ENCODE measurements at places on chromosomes 1 and 21. TPM values are rescaled to one million over a fixed set of nuclear protein-coding genes. Genes with fewer than 3 reads are reported as not detected.

- no peak overlapping the region for H3K4me3 ChIP-seq
- H3K36me3 ChIP-seq = no peaks in the 10 kb centered on the region
- peak; percentile 71 for DNase-seq
- H3K27ac ChIP-seq = peak overlapping the region; percentile 27
These were observed 21.7 kb downstream of the LRRC8B start for GRCh38 chr1:89546082-89546889.

GRCh38 chr1:58432851-58433668, 113.5 kb downstream of the OMA1 start:
- no peak overlapping the region for H3K4me3 ChIP-seq
- DNase-seq = peak; percentile 33
- no peaks in the 10 kb centered on the region for H3K4me1 ChIP-seq
- no peaks in the 10 kb centered on the region for H3K36me3 ChIP-seq

DNA sequence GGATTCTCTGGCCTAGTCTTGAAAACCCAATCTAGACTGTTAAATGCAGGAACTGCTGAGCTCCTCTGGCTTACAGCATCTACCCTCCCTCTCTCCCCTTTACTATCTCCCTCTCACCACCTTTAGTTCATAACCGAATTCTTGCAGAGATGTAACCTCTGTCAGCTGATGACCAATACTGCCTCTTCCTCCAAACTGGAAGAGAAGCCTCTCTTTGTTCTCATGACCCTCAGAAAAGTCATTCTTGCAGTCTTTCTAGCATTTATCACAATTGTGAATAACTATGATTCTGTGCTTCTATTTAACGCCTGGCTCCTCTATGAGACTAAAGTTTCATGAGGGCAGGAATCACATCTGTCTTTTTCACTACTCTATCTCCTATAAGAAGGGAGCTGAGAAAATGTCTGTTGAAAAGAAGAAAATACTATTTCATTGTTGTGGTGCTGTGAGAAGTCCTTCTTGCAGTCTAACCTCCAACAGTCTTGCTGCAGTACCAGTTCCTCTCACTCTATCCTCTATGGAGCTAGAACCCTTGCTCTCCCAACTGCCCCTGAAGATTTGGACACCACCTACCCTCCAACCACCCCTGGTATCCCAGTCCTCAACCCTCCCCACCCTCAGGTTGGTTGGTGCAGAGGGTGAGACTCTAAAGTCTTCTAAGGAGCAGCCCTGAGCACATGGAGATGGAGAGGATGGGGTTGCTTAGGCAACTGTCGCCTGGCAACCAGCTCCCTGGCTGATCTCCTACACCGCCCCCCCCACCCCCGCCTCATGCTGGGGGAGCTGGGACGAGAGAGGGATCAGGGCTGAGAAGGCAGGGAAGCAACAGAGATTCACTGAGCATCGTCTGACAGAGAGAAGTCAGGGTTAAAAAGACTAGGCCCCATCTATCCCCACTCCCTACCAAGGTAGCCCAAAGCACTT, 13.9 kb downstream of the MEF2D start:
- H3K27me3 ChIP-seq = no peaks in the 10 kb centered on the region
- peaks cover 7% of the 10 kb centered on the region for H3K36me3 ChIP-seq
- no peak overlapping the region for H3K4me3 ChIP-seq
- peaks cover 19% of the 10 kb centered on the region for H3K4me1 ChIP-seq

DNA sequence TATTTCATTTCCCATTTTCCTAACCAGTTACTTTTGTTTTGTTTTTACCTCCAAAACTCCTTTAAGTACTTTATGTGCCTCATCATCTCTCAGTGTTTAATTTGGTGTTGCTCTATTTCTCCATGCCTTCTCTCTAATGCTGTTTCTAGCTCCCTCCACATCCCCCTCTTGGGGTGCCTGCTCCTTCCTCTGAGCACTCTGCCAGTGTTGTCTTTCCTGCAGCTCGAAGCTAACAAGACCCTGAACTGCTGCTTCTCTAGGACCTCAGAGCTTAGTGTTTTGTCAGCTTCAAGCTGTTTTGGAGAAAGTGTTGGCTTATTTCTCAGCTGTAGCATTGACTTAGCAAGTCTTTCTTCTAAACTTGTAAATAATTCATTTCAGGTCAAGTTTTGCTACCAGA, 290.6 kb downstream of the DPYD start:
- no peak overlapping the region for H3K27ac ChIP-seq
- no peaks in the 10 kb centered on the region for H3K27me3 ChIP-seq
- H3K4me3 ChIP-seq = no peak overlapping the region

- no peaks in the 10 kb centered on the region for H3K4me1 ChIP-seq
- H3K4me3 ChIP-seq = no peak overlapping the region
- no peak for DNase-seq
- no peak overlapping the region for H3K27ac ChIP-seq
- peaks cover 48% of the 10 kb centered on the region for H3K27me3 ChIP-seq
These were observed 469.8 kb downstream of the USP25 start for GRCh38 chr21:16199539-16199938.

DNA sequence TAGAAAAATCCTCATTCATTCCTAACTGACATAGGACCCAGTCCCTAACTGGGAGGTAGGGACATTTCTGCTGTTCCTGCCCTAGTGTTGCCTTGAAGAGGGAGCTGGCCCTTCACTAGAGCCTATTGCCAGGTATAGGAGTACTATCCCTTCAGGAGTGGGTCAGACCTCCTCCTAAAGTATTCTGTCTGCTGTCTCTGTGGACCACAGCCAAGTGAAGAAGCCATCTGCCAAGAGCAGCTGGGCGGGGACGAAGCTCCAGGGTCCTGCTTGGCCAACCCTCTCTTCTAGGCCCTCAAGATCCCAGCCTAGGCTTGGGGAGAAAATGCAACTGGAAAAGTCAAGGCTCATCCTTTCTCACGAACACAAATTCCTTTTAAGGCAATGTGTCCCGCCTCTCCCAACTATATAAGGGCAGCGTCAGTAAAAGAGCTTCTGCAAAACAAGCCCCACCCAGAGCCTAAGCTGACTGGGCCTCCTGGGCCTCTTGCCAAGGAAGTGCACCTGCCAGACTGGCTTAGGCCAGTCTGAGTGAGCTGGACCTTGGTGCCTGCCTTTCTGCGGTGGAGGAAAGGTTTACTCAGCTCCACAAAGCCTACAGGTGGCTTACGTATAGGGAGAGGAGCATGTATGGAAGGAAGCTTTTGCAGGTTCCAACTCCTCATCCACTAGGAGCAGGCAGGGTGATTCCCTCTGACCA, 638 bp upstream of the TUFT1 start:
- H3K27me3 ChIP-seq = no peaks in the 10 kb centered on the region
- peak; percentile 100 for DNase-seq
- H3K4me1 ChIP-seq = peaks cover 66% of the 10 kb centered on the region
- peaks cover 16% of the 10 kb centered on the region for H3K36me3 ChIP-seq
- H3K27ac ChIP-seq = peak overlapping the region; percentile 86

GRCh38 chr1:94160811-94161210, 39.9 kb upstream of the ABCA4 start:
- H3K27ac ChIP-seq = no peak overlapping the region
- H3K4me3 ChIP-seq = no peak overlapping the region
- H3K27me3 ChIP-seq = no peaks in the 10 kb centered on the region

- H3K4me3 ChIP-seq = no peak overlapping the region
- H3K4me1 ChIP-seq = peaks cover 45% of the 10 kb centered on the region
- no peaks in the 10 kb centered on the region for H3K27me3 ChIP-seq
- no peaks in the 10 kb centered on the region for H3K36me3 ChIP-seq
- H3K27ac ChIP-seq = peak overlapping the region; percentile 83
These were observed 55.0 kb downstream of the KAZN start for GRCh38 chr1:14653461-14653960.

DNA sequence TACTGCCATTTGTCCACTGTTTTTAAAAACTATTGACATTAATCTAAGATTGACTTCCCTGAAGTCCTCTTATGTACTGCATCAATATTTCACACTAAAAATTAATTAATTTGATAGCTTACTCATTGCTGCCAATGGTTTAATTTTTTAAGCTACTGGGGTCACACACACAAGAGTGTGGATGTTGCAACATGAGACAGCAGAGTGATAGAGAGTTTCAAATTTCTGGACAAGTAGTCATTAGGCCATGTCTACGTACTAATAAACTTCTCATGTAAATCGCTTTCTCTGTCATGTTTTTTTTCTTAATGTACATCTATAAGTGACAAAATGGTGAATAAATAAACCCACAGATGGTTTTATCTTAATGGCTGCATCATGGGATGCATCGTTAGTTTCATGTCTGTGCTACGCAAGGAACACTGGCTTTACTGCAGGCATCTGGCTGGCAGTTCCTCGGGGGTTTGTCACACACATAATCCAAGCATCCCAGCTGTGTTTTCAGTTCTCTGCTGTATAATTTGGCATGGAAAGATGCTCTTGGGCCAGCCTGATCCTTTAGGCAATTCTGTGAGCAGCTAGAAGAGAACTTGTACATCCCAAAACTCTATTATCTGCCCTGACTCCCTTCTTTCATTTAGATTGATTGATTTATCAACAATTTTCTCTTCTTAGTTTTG, 16.4 kb upstream of the CHODL start:
- no peaks in the 10 kb centered on the region for H3K4me1 ChIP-seq
- no peak overlapping the region for H3K4me3 ChIP-seq
- no peak for DNase-seq

GRCh38 chr21:25979845-25980616, 190.5 kb downstream of the APP start:
- H3K27me3 ChIP-seq = no peaks in the 10 kb centered on the region
- DNase-seq = no peak
- no peak overlapping the region for H3K27ac ChIP-seq
- peaks cover 51% of the 10 kb centered on the region for H3K36me3 ChIP-seq

- no peaks in the 10 kb centered on the region for H3K36me3 ChIP-seq
- no peak for DNase-seq
- H3K4me3 ChIP-seq = no peak overlapping the region
- no peak overlapping the region for H3K27ac ChIP-seq
- H3K4me1 ChIP-seq = peaks cover 15% of the 10 kb centered on the region
These were observed 66.1 kb downstream of the TENT5C start for GRCh38 chr1:117671781-117672501.

DNA sequence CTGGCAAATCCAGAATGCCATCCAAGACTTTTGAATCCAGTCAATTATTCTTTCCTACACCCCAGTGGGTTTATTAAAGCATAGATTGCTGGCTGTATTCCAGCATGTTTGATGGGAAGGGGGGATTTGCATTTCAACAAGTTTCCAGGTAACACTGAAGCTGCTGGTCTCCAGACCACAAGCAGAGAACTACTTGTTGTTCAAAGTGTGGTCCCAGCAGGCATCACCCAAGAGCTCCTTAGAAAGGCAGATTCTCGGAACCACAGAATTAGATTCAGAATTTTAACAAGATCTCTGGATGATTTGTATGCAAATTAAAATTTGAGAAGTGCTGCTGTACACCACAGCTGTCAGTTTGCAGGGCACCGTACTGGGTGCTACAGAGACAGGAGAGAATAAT, 216.3 kb upstream of the FAM78B start:
- no peak overlapping the region for H3K4me3 ChIP-seq
- DNase-seq = no peak
- peaks cover 6% of the 10 kb centered on the region for H3K4me1 ChIP-seq
- H3K27ac ChIP-seq = no peak overlapping the region
- peaks cover 34% of the 10 kb centered on the region for H3K27me3 ChIP-seq

GRCh38 chr1:48695161-48695560, 81.5 kb downstream of the BEND5 start:
- peaks cover 23% of the 10 kb centered on the region for H3K27me3 ChIP-seq
- no peak for DNase-seq
- peaks cover 8% of the 10 kb centered on the region for H3K4me1 ChIP-seq
- H3K36me3 ChIP-seq = no peaks in the 10 kb centered on the region

DNA sequence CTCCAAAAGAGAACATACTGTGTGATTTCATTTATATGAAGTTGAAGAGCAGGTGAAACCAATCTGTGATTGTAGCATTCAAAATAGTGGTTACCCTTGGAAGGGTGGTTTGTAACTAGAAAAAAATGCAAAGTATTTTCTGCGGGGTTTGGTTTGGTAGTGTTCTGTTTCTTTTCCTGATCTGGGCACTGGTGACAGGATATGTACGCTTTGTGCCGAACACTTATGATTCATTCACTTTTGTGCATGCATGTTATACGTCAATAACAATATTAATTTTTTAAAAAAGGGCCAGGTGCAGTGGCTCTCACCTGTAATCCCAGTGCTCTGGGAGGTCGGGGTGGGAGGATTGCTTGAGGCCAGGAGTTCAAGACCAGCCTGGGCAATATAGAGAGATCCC, 63.8 kb downstream of the CD34 start:
- H3K36me3 ChIP-seq = peaks cover 9% of the 10 kb centered on the region
- DNase-seq = peak; percentile 91
- H3K27me3 ChIP-seq = no peaks in the 10 kb centered on the region

- no peaks in the 10 kb centered on the region for H3K36me3 ChIP-seq
- no peak overlapping the region for H3K27ac ChIP-seq
- 0 out of 2 replicates have a peak, but pooled peaks cover 4% of the 10 kb centered on the region for H3K27me3 ChIP-seq
- no peak for DNase-seq
- no peaks in the 10 kb centered on the region for H3K4me1 ChIP-seq
These were observed 11.9 kb upstream of the LRRC3 start for GRCh38 chr21:44443291-44443890.

GRCh38 chr1:21247892-21248715, 42.2 kb downstream of the ECE1 start:
- H3K27me3 ChIP-seq = no peaks in the 10 kb centered on the region
- H3K27ac ChIP-seq = peak overlapping the region; percentile 99
- peaks cover 22% of the 10 kb centered on the region for H3K36me3 ChIP-seq

DNA sequence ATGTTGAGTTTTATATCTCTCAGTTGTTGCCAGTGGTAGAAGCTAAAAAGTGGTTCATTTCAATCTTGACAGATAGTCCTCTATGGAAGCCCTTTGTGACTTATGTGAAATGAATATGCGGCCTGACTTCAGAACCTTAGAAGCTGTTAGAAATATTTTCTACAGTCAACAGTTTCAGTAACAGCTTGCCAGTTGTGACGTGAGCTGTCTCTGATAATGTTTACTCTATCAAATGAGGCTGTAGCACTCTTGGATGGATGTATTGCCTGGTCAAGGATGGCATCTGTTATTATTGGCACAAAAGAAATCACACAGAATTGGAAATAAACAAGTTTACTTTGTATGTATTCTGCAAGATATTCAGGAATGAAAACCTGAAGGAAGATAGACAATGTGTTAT, 31.9 kb downstream of the SNX7 start:
- DNase-seq = no peak
- H3K27me3 ChIP-seq = no peaks in the 10 kb centered on the region
- H3K4me3 ChIP-seq = no peak overlapping the region
- no peaks in the 10 kb centered on the region for H3K36me3 ChIP-seq

DNA sequence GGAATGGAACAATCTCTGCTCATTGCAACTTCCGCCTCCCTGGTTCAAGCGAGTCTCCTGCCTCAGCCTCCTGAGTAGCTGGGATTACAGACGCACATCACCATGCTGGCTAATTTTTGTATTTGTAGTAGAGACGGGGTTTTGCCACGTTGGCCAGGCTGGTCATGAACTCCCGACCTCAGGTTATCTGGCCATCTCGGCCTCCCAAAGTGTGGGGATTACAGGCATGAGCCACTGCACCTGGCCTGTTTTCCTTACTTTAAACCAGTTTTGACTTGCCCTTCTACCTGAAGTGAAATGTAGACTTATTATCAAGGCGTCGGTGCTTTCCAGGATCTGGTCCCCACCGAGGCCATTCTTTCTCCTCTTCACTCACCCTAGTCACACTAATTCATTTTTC, 141.8 kb downstream of the DYRK1A start:
- H3K4me1 ChIP-seq = peaks cover 2% of the 10 kb centered on the region
- no peak overlapping the region for H3K4me3 ChIP-seq
- no peak overlapping the region for H3K27ac ChIP-seq
- H3K27me3 ChIP-seq = no peaks in the 10 kb centered on the region
- H3K36me3 ChIP-seq = peaks cover 64% of the 10 kb centered on the region
- no peak for DNase-seq

The NLRP3 gene
- 0.40 TPM for total RNA-seq

The CD55 gene
- 108 TPM for total RNA-seq

The PLEKHN1 gene
- total RNA-seq = 14.0 TPM

The AMY1C gene
- not detected for total RNA-seq

The AMIGO1 gene
- total RNA-seq = 2.7 TPM

The GBP7 gene
- total RNA-seq = 0.07 TPM
